Left renal cortex interstitium (tissue), 4 donors: ENCODE measurements at places on chromosomes 13 and 19. TPM values are rescaled to one million over a fixed set of nuclear protein-coding genes. Genes with fewer than 3 reads are reported as not detected.

DNA sequence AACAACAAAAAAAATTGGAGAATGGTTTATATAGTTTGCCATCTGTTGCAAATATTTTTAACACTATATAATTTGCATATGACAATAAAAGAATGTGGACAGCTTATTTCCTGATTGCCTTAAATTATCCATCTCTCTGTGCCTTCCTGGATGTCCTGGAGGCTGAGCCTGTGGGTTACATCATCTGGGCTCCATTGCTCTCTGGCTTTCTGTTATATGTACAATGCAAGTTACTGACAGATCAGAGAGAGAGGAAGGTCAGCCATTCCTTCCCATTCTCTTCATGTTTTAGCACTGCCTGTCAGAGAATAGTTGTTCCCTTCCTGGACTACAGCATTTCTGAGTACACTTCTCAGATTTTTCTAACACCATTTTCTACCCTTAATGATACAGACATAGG lies 758.3 kb upstream of the PCDH20 start:
- DNase-seq, result no peak

The CALR3 gene
- polyA plus RNA-seq, result 0.14 TPM

- no peak for DNase-seq
These were observed 4.8 kb downstream of the FFAR3 start for GRCh38 chr19:35363001-35363590.

The HOOK2 gene
- polyA plus RNA-seq, result 85.0 TPM

DNA sequence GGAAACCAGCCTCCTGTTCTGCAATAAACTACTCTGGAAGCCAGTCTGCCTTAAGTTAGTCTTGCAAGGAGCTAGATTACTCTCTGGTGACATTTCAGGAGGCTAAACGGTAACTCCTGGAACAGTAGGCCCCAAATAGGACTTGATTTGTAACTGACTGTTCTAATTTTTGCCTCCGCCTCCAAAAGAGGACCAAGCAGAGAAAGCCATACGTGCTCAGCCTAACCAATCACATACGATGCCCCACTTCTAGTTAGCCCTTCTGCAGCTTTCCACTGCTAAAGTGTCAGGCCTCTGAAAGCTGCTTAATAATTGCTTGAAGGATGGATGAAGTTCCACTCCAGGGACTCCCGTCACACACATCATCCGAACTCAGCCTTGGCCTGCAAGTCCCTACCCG lies 744 bp downstream of the ZNF805 start:
- peak; percentile 1 for DNase-seq

- no peak for DNase-seq
These were observed 28.4 kb downstream of the MCF2L start for GRCh38 chr13:112997188-112998130.

- peak; percentile 58 for DNase-seq
These were observed 740 bp downstream of the WDFY2 start for GRCh38 chr13:51584731-51585672.

DNA sequence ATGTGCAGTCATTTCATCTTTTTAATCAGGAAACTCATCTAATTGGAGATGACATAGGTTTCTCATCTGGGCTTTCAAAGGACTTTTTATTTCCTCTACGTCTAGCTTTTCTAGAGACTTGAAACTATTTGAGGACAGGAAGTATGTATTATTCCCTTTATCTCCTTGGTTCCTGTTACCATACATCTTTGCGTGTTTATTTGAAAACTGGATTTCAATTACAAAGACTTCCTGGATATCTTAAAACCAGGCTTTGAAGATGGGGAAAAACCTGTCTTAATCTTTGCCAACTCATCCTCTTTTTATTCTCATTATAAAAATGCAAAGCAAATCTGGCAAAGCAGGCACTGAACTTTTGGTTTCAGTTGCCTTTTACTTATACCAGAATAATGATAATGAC lies 130.5 kb downstream of the LMO7 start:
- DNase-seq, result no peak

DNA sequence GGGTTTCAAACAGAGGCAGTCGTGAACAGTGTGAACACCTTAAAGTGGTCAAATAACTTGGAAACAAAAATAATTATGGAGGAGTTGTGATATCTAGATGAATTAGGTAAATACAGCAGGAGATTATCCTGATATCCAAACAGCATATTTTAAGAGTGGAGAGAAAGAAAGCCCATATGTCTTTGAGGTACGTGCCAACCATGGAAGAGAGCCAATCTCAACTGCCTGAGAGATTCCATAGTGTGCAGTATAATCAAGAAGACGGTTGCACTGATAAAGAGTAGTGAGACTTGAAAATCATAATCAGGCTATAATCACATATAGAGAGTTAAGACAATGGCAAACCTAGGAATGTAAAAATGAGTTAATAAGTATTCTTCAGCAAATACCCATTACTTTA lies 472.8 kb upstream of the SLITRK5 start:
- no peak for DNase-seq
